ENCODE measurements at places on chromosomes 12 and 14.
A peak's percentile ranks its signal among the peaks of the same experiment; 100 is the strongest.

GRCh38 chr14:50469982-50470381 lies 62.4 kb downstream of the MAP4K5 start:
- DNase-seq = no peak

DNA sequence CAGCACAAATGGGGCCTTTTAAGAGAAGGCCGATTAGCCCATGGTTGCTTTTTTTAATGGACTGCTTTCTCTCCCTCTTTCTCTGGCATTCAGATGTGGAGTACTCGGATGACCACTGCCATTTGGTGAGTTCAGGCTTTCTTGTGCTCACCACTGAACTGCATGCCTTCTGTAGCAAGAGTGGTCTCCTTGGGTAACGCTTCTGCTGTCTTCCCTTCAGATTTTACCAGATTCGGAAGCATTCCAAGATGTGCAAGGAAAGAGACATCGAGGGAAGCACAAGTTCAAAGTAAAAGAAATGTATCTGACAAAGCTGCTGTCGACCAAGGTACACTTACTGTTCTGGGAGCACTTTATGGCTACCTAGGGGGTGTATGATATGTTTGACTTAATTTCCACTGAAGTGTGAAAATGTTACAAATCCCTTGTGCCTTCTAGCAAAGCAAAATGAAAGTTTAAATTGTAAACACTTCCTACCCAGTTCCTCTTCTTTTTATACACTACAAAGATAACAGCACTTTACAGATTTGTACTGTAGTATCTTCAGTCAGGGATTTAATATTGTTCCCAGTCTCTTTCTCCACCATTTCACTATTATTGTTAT lies 148.8 kb downstream of the PLXNC1 start:
- DNase-seq = peak; percentile 61

GRCh38 chr12:131736446-131737149 lies 25.7 kb downstream of the SFSWAP start:
- DNase-seq = no peak

DNA sequence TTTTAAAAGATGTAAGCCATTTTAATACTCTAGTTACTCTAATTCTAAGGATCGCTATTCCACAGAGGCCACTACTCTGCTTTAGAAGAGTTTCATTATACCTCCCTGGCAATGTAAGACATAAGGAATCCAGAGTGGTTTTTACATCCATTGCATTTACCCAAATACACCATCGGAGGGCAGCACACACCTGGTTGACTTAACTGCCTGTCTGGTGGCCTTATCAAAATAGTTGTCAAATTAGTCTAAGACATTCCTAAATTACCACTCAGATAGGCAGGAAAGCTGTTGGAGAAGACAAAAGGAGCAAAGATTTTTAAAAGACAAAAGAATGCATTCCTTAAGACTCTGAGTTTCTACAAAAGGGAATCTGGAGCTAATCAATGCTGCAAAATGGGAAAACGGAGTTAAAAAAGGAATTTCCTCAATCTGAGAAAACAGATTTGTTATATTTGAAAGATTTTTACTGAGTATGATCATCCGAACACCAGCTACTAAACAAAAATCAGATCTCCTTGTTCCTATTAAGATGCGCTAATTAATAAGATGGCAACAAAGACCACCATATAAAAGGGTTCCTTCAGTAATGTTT lies 33.8 kb upstream of the FGD4 start:
- DNase-seq = peak; percentile 60

DNA sequence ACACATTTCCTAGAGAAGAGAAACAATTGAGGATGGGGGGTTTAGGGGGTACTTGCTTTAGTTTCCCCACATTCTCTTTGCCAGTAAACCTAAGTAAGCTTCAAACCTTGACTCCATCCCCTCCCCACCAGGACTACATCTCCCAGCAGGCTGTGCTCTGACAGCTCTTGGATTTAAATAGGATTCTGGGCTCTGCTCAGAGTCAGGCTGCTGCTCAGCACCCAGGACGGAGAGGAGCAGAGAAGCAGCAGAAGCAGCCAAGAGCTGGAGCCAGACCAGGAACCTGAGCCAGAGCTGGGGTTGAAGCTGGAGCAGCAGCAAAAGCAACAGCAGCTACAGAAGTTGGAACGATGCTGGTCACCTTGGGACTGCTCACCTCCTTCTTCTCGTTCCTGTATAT lies 20.6 kb downstream of the RDH12 start:
- DNase-seq = no peak

GRCh38 chr12:93153321-93153720 lies 224.2 kb upstream of the EEA1 start:
- DNase-seq = no peak

DNA sequence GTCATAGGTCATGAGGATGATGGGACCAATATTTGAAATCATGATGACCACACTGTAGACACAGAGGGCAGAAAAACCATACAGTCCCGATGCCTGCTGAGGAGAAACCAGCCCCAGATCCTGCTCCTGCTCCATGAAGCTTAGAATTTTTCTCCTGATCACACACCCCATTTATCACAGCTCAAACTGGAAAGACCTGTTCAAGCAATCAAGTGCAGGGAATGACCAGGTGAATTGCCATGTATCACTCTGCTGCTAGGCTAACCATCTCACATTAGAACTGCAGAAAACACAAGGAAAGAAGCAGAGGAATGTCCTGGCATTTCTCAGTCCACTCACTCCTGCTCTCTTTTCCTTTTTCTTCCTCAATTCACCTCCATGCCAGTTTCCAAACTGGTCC lies 18.1 kb downstream of the MANSC1 start:
- DNase-seq = no peak

GRCh38 chr14:25944020-25944419 lies 653.8 kb downstream of the NOVA1 start:
- no peak for DNase-seq

GRCh38 chr14:23425169-23425568 lies 10.3 kb downstream of the MYH7 start:
- no peak for DNase-seq

- DNase-seq = no peak
Observed at GRCh38 chr12:69151254-69151764, 88.1 kb upstream of the CPSF6 start.

- no peak for DNase-seq
Observed at GRCh38 chr14:37816743-37817295, 221.4 kb downstream of the TTC6 start.
